ENCODE measurements at places on chromosomes 7 and 10.
A peak's percentile ranks its signal among the peaks of the same experiment; 100 is the strongest.

- no peak for DNase-seq
Measured at GRCh38 chr7:92520024-92520423, 8.3 kb downstream of the PEX1 start.

DNA sequence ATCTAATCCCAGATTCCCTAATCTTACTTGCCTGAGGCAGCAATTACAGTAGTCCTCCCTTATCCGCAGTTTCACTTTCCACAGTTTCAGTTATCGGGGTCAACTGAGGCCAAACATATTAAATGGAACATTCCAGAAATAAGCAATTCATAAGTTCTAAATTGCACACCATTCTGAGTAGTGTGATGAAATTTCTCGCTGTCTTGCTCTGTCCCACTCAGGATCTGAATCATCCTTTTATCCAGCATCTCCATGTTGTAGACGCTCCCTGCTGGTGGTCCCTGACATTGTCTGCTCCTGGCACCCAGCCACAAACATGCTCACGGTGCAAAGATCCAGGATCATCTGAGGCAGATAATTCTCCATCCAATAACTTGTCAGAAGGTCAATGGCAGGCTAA is 128.7 kb upstream of the CXCL12 start:
- DNase-seq = no peak

DNA sequence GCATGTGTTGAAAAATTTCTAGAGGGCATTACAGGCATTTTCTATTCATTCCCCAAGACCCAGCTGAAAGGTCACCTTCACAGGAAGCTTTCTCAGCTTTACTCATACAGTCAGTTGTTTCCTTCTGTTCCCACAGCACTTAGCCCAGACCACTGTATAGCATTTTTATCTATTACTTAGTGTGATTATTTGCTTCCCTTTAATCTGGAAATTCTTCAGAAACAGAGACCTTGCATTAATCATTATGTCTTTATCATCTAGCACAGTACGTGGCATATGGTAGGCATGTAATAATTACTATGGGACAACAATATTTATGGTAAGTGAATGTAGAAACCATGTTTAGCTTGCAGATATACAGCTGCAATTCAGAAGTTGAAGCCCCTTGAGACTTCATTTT is 38.2 kb upstream of the CDK6 start:
- DNase-seq = no peak

DNA sequence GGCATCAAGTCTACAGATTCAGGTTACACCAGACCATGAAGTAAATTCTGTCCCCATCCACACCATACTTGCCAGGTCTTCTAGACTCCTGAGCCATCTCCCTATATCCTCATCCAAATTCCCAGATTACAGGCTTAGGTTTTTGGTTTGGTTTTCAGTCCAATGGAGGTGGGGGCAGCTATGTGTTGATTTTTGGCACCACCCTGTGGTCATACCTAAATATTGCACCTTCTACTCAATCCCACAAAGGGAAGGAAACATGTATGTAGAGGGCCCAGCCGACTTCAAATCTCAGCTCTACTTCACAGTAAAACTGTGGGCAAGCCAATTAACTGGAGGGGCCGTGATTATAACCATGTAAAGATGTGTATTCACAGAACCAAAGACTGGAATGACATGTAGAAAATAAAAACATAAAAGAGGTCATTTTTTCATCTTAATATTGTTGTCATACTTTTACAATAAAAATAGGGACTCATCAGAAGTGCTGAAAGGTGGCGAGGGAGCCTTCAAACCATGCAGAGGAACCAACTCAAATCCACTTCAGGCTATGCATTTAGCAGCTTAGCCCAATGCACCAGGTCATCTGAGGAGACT is 19.8 kb downstream of the ERCC6 start:
- DNase-seq = peak; percentile 22

DNA sequence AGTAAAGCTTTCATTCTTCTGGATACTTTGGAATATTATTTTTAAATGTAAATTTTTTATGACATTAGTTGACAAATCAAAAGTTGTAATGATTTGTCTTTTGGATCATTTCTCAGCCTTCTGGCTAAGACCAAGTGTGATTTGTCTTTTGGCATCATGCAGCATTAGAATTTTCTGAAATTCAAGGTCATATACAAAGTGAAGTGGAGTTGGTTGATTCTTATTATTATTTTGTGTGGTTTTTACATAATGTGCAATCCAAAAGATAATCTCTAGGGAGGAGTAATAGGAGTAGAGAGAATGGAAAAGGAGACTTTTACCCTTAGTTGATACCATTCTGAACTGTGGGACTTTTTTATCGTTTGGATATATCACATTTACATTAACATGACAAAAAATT is 24.2 kb upstream of the SEPTIN7 start:
- DNase-seq = no peak

GRCh38 chr7:54995610-54996363 is 23.0 kb upstream of the EGFR start:
- peak; percentile 84 for DNase-seq

DNA sequence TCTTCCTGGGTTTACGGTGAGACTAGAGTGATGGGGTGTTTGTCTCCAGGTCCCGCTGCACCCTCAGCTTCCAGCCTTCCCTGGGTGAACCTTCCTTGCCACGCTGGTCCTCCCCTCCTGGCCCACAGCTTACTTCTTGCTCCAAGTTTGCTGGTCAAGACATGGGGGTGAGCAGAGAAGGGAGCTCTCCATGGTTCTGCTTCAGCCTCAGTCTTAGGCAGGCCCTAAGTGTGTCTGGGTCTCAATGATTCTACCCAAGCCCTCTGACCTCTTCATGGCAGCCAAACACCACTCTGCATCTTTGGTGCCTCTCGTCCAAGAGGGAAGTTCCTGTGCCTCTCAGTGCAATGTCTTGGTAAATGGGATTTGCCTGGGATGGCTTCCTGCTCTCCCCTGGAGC is 356.5 kb upstream of the KLF6 start:
- DNase-seq = no peak

DNA sequence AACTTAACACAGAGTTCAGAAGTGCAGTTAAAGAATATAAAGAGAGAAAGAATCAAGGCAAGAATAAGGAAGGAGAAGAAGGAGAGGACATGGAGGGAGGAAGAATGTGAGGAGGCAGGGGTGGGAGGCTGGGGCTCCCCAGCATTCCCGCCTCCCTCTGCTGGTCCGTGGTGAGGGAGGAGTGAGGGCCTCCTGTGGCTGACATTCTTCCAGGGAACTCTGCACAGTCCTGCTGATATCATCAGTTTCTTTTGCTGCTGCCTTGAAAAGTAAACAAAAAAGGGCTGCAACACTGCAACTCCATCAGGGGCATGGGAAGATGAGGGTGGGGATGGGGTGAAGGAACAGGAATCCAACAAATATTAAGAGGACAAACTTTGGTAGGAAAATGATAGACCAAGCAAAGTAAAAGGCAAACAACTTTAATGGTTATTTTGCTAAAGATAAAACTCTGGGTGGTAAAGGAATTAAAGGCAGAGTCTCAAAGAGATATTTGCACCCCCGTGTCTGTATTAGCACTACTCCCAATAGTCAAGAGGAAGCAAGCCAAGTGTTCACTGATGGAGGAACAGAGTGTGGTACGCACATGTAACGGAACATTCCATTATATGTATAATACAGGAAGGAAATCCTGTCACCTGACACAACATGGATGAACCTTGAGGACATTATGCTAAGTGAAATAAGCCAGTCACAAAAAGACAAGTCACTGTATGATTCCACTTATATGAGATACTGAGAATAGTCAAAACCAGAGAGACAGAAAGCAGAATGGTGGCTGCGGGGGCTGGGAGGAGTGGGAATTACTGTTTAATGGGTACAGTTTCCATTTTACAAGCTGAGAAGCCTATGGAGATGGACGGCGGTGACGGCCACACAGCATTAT is 8.0 kb upstream of the SPOCK2 start:
- no peak for DNase-seq

- no peak for DNase-seq
Measured at GRCh38 chr10:101609481-101609880, 21.4 kb downstream of the DPCD start.

DNA sequence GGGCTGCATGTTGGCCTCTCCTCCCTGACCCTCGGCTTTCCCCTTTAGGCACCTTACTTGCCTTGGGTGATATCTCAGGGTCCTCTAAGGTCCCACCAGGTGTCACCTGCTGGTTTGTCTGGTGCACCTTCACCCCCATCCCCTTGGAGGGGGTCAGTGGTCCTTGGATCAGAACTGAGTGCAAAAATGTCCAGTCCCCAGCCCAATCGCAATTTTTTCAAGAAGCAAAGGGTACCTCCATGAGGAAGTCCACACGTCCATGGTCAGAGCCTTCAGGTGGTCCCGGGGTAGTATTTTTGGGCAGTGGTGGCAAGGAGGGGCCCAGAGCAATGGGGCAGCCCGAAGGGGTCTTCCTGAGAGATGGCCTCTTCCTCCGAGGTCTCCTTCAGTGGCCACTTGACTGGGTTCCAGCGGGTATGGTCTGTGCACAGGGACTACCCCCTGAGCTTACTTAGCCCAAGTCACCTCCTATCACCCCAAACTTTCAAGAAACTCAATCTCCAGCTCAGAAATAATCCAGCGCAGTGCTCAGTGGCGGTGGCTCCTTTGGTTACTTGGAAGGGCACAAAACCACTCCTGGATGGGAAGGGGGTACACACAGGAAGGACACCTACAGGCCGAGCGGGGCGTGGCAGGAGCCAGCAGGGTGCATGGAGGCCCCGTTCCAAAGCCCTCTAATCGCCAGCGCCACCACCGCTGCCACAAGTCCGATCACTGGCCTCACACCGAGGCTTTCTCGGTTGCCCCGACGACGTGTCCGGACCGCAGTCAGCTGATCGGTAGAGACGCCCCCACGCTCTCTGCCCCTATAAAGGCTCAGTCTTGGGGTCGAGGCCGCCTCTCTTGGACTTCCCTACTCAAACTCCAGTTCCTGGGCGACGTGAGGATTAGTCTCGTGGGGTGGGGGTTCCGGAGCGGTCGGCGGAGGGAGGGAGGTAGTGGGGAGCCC is 4.5 kb downstream of the SAP25 start:
- DNase-seq = no peak
